Stimulated activated CD4-positive, alpha-beta T cell treated with anti-CD3 and anti-CD28 coated beads, Interleukin-4, amount 100 ng/mL, for 24 hours (primary cell): ENCODE measurements at places on chromosomes 5 and 9.

DNA sequence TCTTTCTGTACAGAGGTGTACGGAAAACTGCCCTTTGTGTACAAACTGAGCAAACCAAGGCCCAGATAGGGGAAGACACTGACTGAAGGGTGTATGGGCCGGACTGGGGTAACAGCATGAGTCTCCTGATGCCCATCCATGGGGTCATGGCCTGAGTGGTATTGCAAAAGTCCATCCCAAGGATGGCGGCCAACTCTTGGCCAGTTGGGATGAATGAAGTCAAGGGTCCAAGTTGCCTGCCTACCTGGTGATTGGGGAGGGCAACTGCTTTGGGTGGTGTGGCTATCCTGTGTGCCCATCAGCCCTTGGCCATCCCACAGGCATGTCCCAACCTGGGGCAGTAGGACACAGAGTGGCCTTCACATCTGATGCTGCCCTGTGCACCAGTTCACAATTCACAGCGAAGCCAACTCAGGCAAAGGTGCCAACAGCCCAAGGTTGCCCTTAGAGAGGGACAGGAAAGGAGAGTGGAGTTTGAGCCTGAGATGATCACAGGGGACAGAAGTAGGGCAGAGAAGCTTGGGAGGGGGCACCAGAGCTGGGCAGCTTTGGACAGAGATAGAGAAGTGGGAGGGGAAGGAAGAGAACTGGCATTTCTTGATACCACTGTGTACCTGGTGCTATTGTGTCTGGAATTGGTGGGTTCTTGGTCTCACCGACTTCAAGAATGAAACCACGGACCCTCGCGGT lies 46.6 kb downstream of the COL15A1 start:
- DNase-seq: no peak

- no peak for DNase-seq
Observed at GRCh38 chr5:100566382-100567141, 31.4 kb downstream of the FAM174A start.

GRCh38 chr5:32791536-32792243 lies 80.6 kb downstream of the NPR3 start:
- DNase-seq: no peak

- peak; percentile 17 for DNase-seq
Observed at GRCh38 chr5:133287500-133287899, 235.7 kb downstream of the HSPA4 start.

- DNase-seq: no peak
Observed at GRCh38 chr9:126510564-126510963, 103.2 kb upstream of the LMX1B start.

GRCh38 chr9:111412280-111412679 lies 71.9 kb downstream of the ECPAS start:
- no peak for DNase-seq

DNA sequence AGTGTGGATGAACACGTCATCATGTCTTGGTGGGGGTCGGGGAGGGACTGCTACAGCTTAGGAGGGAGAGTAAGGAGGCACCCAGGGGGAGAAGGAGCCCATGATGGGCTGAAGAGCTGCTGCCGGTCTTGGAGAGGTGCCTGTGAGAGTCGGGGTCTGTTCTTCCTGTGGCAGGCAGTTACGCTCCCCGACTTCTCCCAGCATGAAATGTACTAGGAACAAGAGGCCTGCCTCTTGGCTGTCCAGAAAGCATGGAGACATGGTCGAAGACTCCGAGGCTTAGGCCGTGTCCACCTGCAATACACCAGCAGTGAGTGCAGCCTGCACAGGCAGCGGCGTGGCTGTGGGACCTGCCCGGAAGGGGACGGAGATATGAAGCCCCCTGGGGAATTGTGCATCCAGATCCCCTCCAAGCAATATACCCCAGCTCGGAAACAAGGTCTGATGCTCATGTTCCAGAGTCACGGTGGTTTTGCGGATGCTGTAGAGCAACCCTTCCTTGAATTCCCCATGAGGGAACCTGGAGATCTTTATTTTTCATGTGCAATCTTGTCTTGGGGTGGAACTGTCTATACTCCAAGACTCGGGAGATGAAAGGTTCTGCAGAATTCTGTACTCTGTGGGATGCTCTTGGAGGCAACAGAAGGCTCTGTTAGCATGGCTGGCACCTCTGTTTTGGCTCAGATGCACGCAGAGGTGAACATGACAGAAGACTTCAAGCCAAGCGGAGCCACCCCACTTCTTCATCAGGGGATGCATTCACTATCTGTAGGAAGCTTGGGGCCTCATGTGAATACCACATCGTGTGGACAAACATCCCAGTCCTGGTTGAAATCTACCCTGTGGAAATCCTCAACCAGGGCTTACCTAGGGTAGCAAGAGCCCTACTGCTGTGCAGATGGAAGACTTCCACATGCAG lies 374.9 kb upstream of the IRX4 start:
- no peak for DNase-seq

DNA sequence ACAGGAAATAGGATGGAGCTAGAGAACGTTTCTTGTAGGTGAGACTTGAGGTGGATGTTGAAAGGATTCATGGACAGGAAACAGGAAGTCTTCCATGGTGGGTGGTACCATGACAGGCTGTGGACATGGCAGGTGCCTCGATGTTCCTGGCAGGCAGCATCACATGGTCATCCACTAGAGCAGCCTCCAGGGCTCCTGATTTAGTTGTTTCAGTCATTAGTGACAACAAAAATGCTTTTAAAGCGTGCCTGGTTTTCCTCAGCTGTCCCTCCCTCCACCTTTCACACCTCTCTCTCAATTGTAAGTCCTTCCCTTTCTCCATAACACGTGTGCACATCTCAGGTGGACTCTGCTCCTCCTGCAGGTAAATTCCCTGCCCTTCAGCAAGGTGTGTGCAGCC lies 25.2 kb upstream of the ASPN start:
- DNase-seq: no peak

DNA sequence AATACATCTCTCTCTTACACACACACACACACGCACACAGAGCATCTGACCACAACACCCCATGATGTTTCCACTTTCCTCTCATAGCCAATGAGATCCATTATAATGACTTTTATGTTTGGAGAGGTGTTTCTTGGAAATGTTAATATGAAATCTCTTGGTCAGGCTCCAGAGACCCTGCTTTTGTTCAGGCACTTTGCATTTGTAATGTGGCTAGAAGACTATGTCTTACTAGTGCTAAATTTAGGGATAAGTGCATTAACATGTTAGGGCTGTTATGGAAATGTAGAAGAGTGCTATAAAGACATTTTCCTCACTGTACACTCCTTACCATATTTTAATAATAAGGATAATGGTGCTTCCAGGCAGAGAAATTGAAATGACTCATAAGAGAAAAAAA lies 3.8 kb downstream of the CDH9 start:
- DNase-seq: no peak

- no peak for DNase-seq
Observed at GRCh38 chr5:13866792-13867191, 77.7 kb downstream of the DNAH5 start.

DNA sequence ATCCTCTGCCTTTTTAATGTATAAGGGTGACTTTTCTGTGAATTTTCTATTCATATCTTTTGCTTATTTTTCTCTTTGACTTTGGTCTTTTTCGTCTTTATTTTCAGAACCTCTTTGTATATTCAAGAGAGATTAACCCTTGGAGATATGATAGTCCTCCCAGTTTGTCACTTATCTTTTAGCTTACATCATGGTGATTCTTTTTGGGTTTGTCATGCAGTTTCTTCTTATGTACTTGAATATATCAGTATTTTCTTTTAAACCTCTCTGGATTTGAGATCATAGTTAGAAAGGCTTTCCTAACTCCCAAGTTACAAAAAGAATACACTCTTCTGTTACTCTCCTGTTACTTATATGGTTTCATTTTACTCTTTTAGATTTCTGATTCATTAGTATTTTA lies 27.5 kb upstream of the GPR21 start:
- no peak for DNase-seq

- DNase-seq: no peak
Observed at GRCh38 chr5:12911156-12911555, 1006.9 kb upstream of the CTNND2 start.

GRCh38 chr5:9898319-9898718 lies 268.2 kb upstream of the TAS2R1 start:
- no peak for DNase-seq

GRCh38 chr9:106487266-106487665 lies 375.7 kb upstream of the ZNF462 start:
- no peak for DNase-seq

DNA sequence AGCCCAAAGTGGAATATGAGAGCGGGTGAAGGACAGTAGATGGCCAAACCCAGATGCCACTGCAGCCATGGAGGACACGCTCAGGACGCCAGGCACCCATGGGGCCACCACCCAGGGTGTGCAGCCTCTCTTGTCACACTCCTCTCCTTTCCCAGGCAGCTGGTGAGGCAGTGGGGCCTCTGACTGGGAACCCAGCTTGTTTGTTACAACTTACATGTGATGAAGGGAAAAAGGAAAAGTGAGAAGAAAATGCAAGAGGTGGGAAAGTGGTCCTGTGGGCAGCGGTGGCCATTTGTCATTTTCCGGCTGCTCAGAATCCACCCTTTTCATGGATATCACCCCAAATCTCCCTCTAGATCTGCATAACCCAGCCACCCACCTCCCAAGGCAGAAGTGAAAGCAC lies 62.7 kb upstream of the UNC5A start:
- no peak for DNase-seq

- peak; percentile 50 for DNase-seq
Observed at GRCh38 chr5:81749561-81750307, 1.2 kb downstream of the SSBP2 start.
